Stimulated activated CD8-positive, alpha-beta memory T cell treated with anti-CD3 and anti-CD28 coated beads, Interleukin-15, amount 100 ng/mL, for 24 hours (primary cell): ENCODE measurements at places on chromosomes 2 and 18.

- no peak for DNase-seq
Observed at GRCh38 chr2:210965472-210965871, 409.1 kb downstream of the CPS1 start.

DNA sequence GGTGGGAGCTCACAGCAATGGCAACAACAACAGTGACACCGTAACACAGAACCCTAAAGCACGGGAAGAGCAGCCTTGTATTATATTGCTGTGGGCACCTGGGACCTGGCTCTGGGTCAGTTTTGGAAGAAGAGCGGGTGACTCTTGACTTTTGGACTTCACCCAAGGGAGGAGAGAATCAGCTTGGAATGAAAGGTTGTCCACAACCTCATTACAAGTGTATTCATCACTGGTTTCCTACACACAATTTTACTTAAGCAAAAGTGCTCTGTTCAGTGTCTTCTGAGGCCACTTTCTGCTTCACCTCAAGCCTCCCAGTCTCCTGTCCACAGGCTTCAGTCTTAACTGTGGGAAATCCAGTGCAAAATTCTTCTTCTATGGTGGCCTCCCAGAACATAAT, 263.8 kb downstream of the KCNE4 start:
- no peak for DNase-seq

- no peak for DNase-seq
Observed at GRCh38 chr2:35787302-35788031, 568.1 kb upstream of the CRIM1 start.

GRCh38 chr2:138601458-138602165, 100.0 kb downstream of the SPOPL start:
- DNase-seq = no peak

DNA sequence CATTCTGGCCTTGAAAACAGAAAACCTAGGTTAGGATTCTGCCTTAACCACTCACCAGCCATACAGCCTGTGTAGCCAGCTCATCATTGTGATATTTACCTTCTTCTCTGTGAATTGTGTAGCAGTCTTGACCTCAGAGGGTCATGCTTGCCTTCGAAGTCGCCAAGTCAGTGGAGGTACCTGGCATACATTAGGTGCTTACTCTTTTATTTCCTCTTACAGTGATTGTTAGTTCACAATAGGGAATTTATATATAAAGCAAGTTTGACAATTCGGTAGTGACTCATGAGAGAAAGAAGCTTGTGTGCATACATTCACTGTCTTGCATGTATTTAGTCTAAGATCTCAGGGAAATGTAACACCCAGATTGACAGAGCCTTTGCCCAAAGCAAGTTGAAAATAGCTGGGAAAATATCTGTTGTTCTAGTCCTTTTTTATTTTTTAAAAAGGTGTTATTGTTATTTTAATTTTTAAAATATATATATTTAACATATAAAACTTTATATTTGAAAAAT, 290.6 kb downstream of the PTGR3 start:
- DNase-seq = no peak

DNA sequence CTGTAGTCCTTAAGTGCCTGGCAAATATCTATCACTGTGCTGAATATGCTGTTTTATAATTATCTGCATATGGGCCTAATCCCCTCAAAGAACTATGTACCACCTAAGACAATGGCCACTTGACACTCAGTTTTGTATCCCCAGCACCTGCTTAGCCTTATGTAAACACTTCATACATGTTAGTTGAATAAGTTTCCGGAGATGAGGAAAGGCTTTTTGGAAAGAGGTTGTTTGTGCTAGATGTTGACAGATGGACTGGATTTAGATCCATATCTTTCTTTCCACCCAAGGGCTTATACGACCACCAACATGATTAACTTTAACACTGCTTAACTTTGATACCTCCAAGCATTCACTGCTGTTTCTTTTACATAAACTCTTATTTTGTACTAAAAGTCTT, 63.3 kb downstream of the FAM228A start:
- DNase-seq = no peak

GRCh38 chr2:71713581-71714580, 260.5 kb downstream of the DYSF start:
- DNase-seq = no peak

- no peak for DNase-seq
Observed at GRCh38 chr2:239467956-239468490, 67.2 kb upstream of the HDAC4 start.

DNA sequence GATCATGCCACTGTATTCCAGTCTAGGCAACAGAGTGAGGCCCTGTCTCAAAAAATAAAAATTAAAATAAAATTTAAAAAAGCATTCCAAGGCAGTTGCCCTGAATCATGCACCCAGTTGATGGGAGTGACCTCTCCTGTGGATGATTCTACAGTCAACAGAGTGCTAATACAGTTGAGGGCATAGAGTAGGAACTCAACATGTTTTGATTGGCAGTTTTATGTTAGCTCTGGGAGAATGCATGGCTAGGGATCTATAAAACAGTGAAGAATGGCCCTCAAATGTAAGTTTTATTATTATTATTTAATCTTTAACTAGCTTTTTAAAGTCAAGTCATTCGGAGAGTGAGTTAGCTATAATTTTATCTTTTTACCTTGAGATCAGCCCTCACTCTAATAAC, 228.5 kb upstream of the ITGA4 start:
- no peak for DNase-seq
